ENCODE measurements at places on chromosomes 6 and 20. TPM values are rescaled to one million over a fixed set of nuclear protein-coding genes. Genes with fewer than 3 reads are reported as not detected.

STX11 gene
- total RNA-seq: 134 TPM

PAK5 gene
- total RNA-seq: 0.17 TPM

PSMB1 gene
- 83.1 TPM for total RNA-seq

CEP85L gene
- 12.9 TPM for total RNA-seq

BPIFB1 gene
- total RNA-seq: 37.7 TPM

TPD52L1 gene
- 15.5 TPM for total RNA-seq

GCM1 gene
- total RNA-seq: not detected

ID4 gene
- 16.8 TPM for total RNA-seq

PDYN gene
- not detected for total RNA-seq

RSPH4A gene
- total RNA-seq: 3.8 TPM

FGD2 gene
- total RNA-seq: 60.8 TPM

PLCB1 gene
- total RNA-seq: 18.6 TPM

SIRPB1 gene
- total RNA-seq: 16.2 TPM

GRCh38 chr6:28002161-28002560 lies 45.1 kb downstream of the OR2B6 start:
- no peak overlapping the region for H3K27ac ChIP-seq
- no peaks in the 10 kb centered on the region for H3K4me1 ChIP-seq
- H3K27me3 ChIP-seq: no peaks in the 10 kb centered on the region
- DNase-seq: no peak
- no peak overlapping the region for H3K4me3 ChIP-seq

DNA sequence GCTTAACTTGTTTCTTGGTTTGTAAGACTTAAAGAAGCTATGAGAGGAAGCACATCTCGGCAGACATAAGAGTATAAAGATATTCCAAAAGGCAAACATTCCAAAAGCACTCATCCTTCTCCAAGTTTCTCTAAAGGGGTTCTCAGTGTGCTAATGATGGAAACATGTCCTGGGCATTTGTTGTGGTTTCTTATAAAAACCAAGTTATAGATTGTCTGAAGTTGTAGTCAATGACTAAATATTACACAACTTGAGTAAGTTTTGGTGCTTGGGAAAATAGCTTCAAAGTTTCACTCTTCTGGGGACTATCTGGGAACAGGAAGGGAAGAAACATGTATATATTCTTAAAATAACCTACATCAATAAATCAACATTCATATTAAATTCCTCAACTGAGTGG lies 128.3 kb upstream of the TBX18 start:
- no peak overlapping the region for H3K27ac ChIP-seq
- DNase-seq: no peak
- no peaks in the 10 kb centered on the region for H3K4me1 ChIP-seq
- no peaks in the 10 kb centered on the region for H3K36me3 ChIP-seq

DNA sequence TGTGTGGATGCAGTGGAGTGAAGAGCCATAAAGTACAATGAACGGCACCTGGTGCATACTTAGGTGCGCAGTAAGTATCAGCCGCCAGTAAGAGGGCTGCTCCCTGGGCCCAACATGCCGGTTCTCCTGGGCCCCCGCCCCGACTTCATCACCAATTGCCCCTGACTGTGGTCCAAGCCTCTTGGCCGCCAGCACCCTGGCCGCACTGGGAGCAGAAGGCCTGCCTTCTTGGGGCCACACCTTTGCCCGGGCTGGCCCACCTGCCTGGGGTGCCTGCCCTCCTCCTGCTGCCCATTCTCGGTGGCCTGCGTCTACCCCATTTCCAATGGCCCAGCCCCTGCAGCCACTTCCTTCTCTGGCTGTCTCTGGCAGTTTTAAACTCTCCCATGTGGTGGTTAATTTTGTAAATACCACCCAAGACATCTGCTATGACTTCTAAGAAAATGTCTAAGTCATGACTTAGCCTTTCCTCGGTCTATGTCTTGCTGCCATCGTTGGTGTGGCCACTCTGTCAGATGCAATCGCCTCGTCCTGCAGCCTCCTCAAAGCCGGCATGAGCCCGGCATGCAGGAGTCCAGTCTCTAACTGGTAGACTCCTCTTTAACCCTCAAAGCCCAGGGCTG lies 36.8 kb downstream of the PMEPA1 start:
- no peak overlapping the region for H3K4me3 ChIP-seq
- no peak for DNase-seq
- no peaks in the 10 kb centered on the region for H3K27me3 ChIP-seq
- no peak overlapping the region for H3K27ac ChIP-seq

GRCh38 chr6:132399376-132400074 lies 1.8 kb downstream of the MOXD1 start:
- no peaks in the 10 kb centered on the region for H3K36me3 ChIP-seq
- peaks cover 11% of the 10 kb centered on the region for H3K4me1 ChIP-seq
- H3K27me3 ChIP-seq: no peaks in the 10 kb centered on the region

DNA sequence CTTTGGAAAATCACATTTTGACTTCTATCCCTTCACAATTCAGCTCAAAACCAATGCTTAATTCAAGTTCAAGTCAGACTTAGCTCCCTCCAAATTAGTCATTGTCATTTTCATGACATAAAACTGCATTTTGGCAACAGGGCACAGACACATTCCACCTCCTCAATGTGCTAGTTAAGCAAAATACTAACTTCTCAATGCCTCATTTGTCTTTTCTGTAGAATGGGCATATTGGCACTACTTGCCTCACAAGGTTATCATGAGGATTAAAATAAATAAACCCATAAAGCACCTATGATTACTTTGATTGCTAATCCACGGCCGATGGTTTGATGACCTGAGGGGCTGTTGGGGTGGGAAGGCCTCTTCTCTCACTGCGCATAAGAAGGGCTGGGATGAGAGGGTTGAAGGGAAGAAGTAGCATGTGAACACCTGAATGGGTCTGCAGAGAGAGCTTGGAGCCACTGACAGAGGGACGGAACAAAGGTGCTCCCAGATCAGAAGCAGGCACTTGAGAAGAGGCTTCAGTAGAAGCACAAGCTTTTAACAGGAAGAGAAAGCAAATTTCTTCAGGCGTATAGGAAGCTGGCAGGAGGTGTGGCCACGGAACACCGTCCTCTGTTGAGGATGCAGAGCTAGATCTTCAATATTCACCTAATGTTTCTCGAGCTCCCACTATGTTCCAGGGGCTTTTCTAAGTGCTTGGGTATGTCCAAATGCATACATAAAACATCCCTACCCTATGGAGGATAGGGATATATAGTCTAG lies 11.7 kb upstream of the TBC1D7 start:
- no peaks in the 10 kb centered on the region for H3K36me3 ChIP-seq
- H3K4me3 ChIP-seq: no peak overlapping the region
- no peak for DNase-seq
- no peak overlapping the region for H3K27ac ChIP-seq
- H3K27me3 ChIP-seq: no peaks in the 10 kb centered on the region

DNA sequence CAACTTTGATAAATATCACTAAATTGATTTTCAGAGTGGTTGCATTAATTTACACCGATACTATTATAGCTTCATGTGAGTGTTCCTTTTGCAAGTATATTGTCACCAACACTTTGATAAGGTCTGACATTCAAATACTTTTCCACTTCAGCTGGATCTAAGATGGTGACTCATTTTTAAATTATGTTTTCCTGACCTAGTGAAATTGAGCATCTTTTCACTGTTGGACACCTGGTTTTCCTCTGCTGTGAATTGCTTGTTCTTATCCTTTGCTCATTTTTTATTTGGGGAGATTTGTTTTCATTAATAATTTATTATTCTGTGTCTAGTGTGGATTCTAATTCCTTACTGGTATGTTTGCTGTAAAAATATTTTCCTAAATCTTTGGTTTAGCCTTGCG lies 85.2 kb upstream of the PRDM1 start:
- no peak overlapping the region for H3K27ac ChIP-seq
- no peaks in the 10 kb centered on the region for H3K27me3 ChIP-seq
- DNase-seq: no peak

DNA sequence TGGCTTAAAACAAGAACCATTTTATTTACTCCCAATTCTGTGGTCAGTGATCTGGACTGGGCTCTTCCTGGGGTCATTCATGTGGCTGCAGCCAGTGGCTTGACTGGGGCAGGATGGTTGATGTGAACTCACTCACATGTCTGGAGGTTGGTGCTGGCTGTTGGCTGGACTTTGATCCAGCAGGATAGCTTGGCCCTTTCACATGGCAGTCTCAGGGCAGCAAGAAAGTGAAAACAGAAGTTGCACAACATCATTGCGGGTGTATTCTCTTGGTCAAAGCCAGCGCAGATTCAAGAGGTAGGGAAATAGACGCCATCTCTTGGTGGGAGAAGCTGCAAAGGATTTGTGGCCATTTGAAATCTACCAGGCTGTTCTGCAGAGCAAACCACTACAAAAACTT lies 77.2 kb downstream of the MDGA1 start:
- H3K27ac ChIP-seq: no peak overlapping the region
- peaks cover 10% of the 10 kb centered on the region for H3K4me1 ChIP-seq
- H3K36me3 ChIP-seq: no peaks in the 10 kb centered on the region

DNA sequence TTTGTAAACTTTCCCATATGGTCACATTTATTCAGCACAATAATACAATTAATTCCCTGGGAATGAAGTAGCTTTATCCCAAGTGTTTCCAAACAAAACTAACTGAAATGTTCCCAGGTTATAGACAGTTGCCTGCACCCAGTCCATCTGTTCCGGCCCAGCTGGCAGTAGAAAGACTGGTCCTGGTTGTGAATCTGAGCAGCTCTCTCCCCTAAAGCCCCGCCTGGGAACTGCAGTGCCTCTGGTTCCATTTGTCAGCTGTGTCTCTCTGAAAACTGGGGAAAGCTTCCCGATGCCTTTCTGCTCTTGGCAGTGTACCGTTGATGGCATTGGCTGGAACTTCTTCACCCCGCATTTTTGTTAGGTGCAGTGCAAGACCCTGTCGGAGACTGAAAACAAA lies 8.7 kb downstream of the MTHFD1L start:
- no peak for DNase-seq
- H3K36me3 ChIP-seq: no peaks in the 10 kb centered on the region
- peaks cover 5% of the 10 kb centered on the region for H3K4me1 ChIP-seq
- no peak overlapping the region for H3K4me3 ChIP-seq
- H3K27me3 ChIP-seq: no peaks in the 10 kb centered on the region
- no peak overlapping the region for H3K27ac ChIP-seq

DNA sequence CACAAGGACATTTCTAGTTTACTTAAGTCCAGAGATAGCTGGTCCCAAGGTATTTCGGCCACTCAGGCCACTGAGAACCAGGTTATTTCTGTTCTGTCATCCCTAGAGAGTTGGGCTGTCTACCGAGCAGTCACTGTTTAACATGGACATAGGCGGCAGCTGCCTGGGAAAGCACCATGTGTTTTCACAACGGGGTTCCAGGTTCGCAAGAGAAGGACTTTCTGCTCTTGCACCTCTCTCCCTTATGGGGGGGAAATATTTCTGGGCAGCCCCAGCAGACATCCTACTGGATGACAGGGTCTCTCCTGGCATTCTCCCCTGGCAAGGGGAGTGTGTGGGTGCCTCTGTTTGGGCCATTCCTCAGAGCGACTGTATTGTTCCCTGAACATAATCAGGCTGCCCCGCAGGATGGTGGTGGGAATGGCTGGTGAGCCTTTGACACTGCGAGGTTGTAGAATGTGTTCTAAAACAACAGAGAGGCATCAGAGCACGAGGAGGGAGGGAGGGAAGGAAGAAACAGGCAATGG lies 64.4 kb upstream of the DUSP22 start:
- H3K27ac ChIP-seq: no peak overlapping the region
- no peak for DNase-seq
- H3K4me3 ChIP-seq: no peak overlapping the region

DNA sequence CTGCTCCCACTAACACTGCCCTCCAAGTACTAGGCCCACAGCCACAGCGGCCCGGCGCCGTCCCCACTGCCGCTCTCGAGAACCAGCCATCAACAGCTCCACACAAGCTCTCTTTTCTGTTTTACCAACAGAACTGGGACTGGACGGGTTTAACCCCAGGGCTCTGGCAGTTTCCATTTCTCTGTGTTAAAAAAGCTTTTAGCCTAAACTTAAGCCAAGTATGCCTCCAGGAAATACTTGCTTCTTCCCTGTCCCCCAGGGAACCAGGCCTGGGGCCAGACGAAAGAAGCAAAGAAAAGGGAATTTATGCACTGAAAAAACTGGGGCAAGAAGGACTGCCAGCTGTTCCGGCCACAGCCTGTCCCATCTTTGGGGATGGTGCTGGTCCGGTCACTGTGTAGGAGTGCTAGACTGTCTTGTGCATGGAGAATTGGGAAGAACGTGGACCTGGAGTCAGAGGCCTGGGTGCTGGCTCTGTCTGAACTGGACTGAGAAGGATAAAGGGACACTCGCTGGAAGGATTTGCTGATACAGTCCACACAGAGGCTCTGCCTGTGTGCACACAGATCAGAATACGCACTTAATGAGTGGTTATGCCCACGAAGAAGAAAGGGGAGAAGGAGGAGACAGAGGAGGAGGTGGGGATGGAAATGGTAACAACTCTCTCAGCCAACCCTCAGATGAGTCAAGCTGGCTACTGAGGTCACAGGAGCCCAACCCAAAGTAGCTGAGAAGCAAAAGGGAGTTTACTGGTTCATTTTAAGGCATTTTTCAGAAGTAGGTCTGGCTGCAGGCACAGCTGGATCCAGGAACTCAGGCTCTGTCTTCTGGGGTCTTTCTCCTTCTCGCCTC lies 254.4 kb upstream of the PMEPA1 start:
- no peaks in the 10 kb centered on the region for H3K27me3 ChIP-seq
- H3K4me3 ChIP-seq: no peak overlapping the region
- H3K27ac ChIP-seq: no peak overlapping the region
- no peak for DNase-seq
- H3K4me1 ChIP-seq: no peaks in the 10 kb centered on the region

GRCh38 chr6:103405321-103405720 lies 1454.4 kb downstream of the HACE1 start:
- H3K27ac ChIP-seq: no peak overlapping the region
- H3K36me3 ChIP-seq: no peaks in the 10 kb centered on the region
- H3K27me3 ChIP-seq: no peaks in the 10 kb centered on the region
- no peak overlapping the region for H3K4me3 ChIP-seq

GRCh38 chr6:3194535-3195419 lies 32.7 kb downstream of the TUBB2B start:
- DNase-seq: no peak
- no peaks in the 10 kb centered on the region for H3K27me3 ChIP-seq
- no peaks in the 10 kb centered on the region for H3K36me3 ChIP-seq
- H3K4me1 ChIP-seq: no peaks in the 10 kb centered on the region
- H3K4me3 ChIP-seq: no peak overlapping the region
- no peak overlapping the region for H3K27ac ChIP-seq

DNA sequence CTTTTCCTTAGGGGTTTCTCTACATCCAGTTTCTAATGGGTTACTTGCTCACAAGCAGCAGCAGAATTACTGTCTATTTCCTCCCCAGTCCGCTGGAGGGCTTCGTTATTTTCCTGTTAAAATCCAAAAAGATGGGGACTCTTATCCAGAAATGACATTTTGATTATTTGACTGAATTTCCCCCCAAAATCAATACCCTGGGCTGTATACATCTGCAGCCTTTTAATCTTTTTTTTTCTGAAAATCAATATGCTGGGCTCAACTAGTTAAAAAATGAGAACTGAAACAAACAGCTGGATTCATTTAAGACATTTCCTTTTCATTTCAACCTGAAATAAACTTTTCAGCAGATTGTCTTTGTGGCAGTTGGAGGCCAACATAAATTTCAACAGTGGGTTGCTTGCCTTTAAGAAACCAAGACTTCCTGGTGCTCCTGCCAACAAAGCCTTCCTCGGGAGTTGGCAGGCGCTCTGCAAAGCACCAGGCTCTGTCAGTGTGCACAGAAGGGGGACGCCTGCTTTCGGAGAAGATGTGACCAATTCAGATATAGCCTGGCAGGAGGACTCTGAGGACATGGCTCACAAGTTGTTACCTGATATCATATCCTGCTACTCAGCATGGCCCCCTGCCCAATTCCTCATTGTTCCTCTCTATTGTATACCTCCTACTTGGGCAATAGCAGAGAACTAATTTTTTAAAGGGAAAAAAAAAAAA lies 204.7 kb upstream of the ARG1 start:
- H3K4me1 ChIP-seq: peaks cover 7% of the 10 kb centered on the region
- no peaks in the 10 kb centered on the region for H3K27me3 ChIP-seq
- H3K27ac ChIP-seq: no peak overlapping the region
- H3K36me3 ChIP-seq: no peaks in the 10 kb centered on the region

Data from upper lobe of left lung (tissue), 6 donors.